ENCODE measurements at places on chromosomes 2 and 18. TPM values are rescaled to one million over a fixed set of nuclear protein-coding genes. Genes with fewer than 3 reads are reported as not detected.

GRCh38 chr2:38038682-38039081 lies 37.3 kb downstream of the CYP1B1 start:
- no peak for DNase-seq

ASXL3 gene
- 8.7 TPM for total RNA-seq

DNA sequence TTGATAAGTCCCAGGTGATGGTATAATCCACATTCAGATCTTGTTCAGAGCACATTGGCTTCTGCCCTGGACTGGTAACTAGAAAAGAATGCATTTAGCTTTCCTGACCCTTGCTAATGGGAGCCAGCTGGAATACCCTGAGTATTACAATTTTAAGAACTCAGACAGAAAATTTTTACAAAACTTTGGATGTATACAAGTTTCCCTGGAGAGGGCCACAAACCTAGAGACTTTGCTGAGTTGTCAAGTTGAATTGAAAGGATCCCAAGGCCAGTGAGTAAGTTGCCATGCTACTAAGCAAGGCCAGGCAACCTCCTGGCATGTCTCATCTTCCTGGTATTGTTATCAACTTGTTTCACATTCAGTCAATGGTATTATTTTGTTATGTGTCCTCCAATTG lies 20.0 kb upstream of the NABP1 start:
- DNase-seq, result no peak

NETO1 gene
- total RNA-seq, result not detected

CAPN14 gene
- total RNA-seq, result 0.16 TPM

DNA sequence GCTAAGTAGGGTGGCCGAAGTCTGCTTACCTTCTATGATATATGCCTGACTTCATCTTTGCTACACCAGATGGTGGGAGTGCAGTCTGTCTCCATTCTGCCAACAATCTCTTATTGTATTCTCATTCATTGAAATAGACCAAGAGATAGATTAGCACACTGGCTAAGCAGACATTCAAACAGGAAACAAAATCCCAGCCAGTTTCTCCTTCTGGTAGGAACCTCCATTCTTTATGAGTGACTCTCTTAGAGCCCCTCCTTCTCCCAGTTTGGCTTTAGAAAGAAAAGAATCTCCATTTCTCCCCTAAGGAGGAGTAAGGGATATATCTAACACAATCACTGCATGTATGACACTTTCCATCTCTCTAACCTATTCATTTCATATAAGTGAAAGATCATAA lies 118.9 kb upstream of the COL5A2 start:
- no peak for DNase-seq

DNA sequence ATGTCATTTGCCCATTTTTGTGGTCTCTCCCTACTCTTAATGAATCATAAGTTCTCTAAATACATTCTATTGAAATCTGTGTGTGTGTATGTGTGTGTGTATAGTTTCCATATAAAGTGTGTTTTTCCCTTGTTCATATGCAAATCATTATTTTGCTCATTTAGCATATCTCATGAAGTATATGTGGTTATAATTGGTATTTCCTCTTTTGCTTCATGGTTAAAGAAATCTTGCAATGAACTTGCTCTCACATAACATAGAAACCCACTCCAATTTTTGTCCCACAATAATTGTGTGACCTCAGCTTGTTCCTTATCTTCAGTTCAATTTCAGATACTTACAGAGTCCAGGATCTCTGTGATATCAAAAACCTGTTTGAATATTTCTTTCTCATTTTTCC lies 1.2 kb downstream of the CPO start:
- DNase-seq, result no peak

GRCh38 chr2:113976277-113976928 lies 86.5 kb downstream of the ACTR3 start:
- no peak for DNase-seq

GRCh38 chr2:112541315-112542122 lies 746 bp upstream of the POLR1B start:
- peak; percentile 80 for DNase-seq

DNA sequence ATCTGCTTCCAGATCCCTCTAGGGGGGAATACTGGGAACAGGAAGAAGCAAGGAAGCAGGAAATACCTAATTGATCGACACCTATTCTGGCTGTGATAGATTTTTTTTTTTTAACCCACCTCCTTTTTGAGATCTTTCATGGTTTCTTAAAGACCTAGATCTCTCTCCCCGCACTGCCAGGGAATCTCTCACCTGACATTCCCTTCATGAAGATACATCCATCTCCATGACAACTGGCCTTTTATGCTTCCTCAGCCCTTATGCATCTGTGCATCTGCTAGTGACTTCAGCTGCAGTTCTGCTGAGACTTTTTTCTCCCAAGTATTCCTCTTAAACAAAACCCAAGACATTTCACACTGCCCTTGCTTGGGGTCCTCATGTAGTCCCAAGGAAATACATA lies 21.1 kb upstream of the CPO start:
- no peak for DNase-seq

DNA sequence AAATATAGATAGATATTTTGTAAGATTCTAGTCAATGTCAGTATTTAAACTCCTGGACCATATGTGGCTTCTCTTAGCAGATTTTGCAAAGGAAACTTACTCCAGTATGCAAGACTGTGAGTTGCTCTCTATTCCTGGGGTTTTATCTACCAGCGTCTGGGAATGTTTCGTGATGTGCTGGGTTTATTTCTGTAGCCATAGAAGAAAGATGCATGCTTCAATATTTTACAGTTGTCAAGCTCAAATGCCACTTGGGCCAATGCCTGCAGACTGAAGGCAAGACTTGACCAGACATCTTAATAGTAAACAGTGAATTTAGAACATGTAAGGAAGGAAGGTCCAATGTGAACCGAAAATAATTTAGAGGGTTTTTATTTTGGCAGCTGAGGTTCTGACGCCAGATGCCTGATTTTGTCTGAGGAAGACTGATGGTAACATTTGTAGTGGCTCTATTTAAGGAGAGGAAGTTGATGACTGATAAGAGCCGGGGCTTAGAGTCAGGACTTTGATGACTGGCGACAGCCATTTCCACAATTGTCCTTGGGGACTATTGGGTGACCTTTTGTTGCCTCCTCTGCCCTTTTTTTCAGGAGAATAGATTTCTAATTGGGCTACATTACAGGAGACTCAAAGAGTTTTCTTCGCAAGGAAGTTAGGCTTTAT lies 154.3 kb downstream of the RAPGEF4 start:
- DNase-seq, result no peak

DNA sequence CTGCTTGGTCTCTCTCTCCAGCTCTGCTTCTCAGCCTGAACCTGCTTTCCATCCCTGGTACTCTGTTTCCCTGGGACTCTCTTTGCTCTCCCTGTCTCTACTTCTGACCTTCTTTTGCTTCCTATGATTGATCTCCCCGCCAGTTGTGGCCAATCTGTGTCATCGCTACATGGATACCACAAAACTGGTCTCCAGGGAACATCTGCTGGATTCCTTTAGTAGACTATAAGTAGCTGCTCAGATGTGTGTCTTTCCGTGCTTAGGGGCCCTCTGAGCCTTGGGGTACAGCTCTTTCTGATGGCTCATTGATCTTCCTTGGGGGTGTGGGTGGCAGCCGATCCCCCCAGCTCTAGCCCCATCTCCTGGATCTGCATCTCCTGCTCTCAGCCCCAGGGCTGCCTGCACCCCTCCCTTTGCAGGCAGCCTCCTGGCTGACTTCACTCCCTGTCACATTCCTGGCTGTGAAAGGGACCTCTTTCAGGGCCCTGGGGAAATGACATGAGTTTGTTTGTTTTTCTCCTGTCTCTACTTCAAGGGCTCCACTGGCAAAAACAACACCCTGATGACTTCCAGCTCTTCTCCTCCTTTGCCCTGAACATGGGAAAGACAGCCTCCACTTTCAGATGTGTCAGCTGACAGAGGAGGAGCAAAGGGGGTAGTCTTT lies 333.7 kb downstream of the CYP26B1 start:
- DNase-seq, result no peak

DNA sequence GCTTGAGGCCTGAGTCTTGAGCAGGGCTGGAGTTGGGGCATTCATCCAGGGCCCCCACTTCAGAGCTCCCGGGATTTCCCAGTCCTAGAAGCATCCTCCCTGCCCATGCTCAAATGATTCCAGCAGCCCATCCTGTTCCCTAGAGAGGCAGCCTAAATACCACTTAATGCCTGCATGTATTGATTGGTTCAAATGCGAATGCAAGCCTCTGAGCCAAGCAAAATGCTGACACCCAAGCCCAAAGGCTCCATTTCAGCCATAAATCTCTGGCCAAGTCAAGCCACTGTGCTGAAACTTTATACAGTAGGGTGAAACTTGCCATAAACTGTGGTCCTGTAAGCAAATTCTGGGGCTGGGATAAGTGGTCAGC lies 279.8 kb downstream of the CLIP4 start:
- DNase-seq, result no peak

- DNase-seq, result no peak
Measured at GRCh38 chr18:51430538-51430937, 233.1 kb upstream of the MEX3C start.

CGREF1 gene
- total RNA-seq, result 1.1 TPM

ZNF512 gene
- total RNA-seq, result 44.3 TPM

DNA sequence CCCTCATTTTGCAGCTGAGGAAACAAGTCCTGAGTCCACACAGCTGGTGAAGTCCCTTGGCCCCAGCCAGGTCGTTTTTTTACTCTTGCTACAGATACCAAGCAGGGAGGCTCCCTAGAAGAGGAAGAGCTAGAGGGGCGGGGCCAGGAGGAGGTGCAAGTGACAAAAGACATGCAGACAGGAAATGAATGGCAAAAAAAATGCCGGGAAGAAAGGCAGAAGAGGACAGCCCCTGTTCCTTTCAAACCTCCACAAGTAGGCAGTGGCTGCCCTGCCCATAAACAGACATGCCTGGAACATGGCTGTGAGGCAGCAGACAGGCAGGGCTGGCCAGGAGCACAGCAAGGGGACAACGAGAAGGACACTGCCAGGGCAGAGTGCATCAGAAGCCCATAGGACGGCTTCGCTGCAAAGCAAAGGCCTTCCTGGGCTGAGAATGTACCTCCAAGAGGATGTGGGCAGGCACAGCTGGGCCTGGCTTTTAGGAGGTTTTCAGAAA lies 108.7 kb downstream of the ZBTB7C start:
- DNase-seq, result no peak

DNA sequence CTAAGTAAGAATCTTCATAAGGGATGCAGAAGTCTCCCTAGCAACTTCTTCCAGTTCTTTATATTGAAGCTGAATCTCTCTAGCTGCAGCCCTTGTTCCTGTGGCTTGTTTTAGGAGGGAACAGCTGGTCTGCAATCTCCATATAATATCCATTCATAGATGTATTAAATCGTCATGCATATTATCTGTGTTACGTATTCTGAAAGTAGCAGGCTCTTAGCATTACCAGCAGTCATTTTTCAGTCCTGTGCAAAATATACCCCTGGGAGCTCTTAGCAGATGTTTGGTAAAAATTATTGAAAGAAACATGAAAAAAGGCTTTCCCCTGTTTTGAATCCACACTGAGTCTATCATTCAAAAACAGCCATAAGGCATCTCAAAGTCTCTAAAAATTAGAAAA lies 385.3 kb downstream of the IRS1 start:
- no peak for DNase-seq

GRCh38 chr2:106798826-106799552 lies 87.0 kb downstream of the ST6GAL2 start:
- DNase-seq, result no peak

DNA sequence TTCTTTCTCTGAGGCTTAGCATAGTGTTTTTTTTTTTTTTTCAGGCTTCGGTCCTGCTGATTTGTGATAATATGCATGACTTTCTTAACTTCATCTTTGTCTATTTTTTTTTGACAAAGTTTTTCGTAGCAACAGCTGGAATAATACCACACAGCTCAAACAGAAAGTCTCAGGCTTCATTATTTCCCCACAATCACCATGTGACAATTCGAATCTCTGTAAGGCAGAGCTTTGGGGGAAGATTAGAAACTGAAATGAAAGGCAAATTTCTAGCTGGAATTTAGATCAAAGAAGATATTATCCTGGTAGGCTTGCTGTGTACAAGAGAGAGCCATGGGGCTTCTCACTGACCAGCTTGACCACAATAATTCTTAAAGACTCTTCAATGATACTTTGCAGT lies 12.2 kb upstream of the CD28 start:
- DNase-seq, result no peak

DNA sequence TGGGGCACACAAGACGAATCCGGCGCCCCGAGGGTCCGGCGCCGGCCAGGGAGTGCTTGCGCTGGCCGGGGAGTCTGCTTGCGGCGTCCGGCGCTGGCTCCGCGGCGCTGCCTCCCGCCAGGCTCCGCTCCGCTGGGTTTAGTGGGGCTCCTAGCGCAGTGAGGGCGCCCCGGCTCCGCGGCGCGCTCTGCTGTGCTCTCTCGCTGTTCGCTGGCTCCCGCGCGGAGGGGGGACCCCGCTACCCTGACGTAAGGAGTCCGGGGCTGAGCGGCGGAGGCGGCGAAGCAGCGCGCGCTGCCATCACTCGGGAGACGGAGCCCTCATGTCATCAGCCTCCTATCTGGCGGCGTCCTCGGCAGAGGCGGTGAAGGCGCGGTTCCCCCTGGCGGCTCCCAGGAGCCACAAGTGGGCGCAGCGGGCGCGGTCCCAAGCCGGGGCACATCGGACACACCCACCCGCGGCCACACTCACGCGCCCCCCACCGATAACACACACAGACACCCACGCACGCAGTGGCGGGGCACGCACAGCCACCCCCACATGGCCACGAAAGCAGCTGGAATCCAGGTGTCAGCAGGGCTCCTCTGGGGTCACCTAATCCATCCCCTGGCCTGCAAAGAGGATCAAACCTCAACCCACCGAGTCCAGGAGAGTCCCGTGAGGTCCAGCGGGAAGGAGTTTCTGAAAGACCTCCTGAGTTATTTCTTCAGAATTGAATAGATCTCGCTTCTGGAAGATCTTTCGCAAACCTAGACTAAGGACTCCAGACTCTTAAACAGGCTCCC lies at the start of gene C1QL2:
TSS of gene C1QL2 (minus strand) at position 189 of the 785 bp plus-strand sequence. CDS start 482 bp downstream, outside the sequence.
- no peak for DNase-seq

DNA sequence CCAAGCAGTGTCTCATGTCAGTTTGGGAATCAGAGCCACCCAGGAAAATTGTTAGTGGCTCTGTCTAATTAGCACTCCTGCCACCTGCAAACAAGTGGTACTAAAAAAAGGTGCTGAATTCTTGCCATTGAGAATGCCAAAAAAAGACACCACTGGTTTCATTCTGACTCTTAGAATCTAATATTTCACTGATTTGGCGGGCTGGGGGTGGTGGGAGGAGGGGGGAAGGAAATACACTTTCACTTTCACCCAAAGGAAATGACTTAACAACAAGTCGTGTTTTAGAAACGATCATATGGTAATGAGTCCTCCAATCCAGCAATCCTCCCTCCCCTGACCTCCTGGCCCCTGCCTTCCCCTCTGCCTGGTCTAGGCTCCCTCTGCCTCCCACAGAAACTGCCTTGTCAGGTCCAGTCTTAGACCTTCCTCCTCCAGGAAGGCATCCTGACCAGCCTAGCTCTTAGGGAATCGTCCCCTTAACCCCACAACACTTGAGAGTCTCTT lies 4.4 kb upstream of the KLHL29 start:
- no peak for DNase-seq

DNA sequence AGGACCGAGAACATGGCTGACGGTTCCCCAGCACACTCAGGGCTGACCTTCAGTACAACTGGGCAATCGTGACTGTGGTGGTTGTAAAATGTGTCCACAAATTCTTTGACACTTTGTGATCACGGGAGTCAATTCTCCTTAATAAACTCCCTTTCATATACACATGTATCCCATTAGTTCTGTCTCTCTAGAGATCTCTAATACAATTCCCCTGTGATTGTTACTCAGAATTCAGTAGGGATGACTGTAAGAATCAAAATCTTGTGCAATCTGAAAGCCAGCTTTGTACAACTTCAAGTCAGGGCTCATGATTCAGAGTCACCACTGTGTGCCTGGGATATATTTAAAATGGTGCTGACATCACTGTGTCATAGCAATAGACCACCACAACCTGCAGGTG lies 89.5 kb upstream of the LMAN1 start:
- no peak for DNase-seq

- DNase-seq, result no peak
Measured at GRCh38 chr2:120517751-120518469, 172.0 kb downstream of the INHBB start.
